ENCODE measurements at places on chromosomes 1 and 21.

DNA sequence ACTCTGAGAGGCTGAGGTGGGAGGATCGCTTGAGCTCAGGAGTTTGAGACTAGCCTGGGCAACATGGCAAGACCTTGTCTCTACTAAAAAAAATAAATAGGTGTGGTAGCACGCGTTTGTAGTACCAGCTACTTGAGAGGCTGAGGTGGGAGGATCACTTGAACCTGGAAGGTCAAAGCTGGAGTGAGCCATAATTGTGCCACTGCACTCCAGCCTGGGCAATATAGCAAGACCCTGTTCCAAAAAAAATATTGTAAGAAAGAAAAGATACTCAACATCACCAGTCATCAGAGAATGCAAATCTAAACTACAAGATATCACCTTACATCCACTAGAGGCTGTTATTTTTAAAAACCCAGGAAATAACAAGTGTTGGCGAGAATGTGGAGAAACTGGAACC lies 32.5 kb downstream of the ZNF644 start:
- no peak for DNase-seq

DNA sequence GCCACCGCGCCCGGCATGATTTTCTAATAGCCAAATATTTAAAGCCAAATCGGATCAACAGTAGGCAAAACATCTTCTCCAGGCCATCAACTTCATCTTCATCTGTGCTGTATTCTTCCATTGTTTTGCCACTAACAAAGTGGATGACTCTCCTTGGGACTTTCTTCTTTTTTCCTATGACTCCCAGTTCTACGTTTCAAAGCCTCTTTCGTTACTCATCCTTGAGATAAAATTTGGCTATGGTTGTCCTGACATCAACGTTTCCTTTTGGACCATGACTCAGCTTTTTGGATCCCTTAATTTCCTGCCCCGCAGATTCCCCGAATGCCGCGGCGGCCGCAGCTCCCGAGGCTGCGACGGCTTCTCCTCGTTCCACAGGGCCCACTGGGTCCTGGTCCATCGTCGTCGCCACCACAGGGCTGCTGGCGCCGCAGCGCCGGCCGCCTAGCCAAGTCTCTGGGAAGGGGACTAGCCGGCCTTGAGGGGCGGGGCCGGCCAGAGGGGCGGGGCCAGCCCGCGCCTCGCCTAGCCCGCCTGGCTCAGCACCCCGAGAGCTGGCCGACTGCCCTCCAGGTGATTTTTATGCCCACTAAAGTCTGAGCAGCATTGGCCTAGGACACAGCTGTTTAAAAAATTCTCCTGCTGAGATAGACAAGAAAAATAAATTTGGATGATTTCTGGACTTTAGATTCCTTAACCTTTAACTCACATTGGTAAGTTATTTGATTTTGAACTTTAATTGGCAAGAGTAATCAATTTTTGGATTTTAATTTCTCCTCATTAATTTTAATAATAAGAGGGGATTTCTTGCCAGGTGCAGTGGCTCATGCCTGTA lies 93.9 kb downstream of the ADCY10 start:
- DNase-seq = peak; percentile 82

- DNase-seq = no peak
These were observed 831 bp downstream of the TIPRL start for GRCh38 chr1:168179438-168180147.

GRCh38 chr1:210237479-210237878 lies 4.9 kb downstream of the SERTAD4 start:
- DNase-seq = no peak

GRCh38 chr21:38544661-38545060 lies 46.4 kb upstream of the ERG start:
- DNase-seq = no peak

GRCh38 chr21:45391743-45392572 lies 13.0 kb upstream of the COL18A1 start:
- DNase-seq = no peak

DNA sequence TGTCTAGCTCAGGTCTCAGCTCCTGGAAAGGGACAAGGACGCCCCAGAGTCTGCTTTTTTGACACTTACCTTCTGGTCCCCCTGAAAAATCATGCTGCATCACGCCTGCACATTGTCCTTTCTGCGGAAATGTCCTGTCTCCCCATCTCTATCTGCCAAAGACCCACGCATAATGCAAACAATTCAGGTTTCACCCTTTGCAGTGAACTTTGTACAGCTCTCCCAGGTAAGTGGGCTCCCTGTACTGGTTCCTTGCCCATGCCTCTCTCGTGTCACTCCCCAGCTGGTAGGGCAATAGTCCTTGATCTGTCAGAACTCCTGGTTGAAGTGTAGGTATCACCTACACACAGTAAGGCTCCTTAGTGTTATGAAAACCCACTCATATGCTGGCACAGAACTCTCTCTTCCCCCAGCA lies 102.9 kb upstream of the IRF2BP2 start:
- no peak for DNase-seq

DNA sequence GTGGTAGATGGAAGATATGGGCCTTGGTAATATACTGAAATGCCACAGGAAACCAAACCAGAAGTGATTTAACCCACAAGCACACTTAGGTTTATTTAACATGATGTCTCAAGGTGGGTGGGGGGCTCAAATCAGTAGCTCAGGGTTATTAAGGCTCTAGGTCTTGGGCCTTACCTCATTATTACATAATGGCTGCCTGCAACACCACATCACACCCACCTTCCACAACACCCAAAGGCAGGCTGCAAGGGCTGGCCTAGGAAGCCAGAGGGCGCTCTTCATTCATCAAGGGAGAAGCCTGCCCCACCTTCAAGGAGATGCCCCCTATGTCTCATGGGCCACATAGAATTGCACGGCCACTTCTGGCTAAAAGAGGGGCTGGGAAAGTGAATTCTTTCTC lies 6.0 kb downstream of the TFF1 start:
- DNase-seq = no peak

DNA sequence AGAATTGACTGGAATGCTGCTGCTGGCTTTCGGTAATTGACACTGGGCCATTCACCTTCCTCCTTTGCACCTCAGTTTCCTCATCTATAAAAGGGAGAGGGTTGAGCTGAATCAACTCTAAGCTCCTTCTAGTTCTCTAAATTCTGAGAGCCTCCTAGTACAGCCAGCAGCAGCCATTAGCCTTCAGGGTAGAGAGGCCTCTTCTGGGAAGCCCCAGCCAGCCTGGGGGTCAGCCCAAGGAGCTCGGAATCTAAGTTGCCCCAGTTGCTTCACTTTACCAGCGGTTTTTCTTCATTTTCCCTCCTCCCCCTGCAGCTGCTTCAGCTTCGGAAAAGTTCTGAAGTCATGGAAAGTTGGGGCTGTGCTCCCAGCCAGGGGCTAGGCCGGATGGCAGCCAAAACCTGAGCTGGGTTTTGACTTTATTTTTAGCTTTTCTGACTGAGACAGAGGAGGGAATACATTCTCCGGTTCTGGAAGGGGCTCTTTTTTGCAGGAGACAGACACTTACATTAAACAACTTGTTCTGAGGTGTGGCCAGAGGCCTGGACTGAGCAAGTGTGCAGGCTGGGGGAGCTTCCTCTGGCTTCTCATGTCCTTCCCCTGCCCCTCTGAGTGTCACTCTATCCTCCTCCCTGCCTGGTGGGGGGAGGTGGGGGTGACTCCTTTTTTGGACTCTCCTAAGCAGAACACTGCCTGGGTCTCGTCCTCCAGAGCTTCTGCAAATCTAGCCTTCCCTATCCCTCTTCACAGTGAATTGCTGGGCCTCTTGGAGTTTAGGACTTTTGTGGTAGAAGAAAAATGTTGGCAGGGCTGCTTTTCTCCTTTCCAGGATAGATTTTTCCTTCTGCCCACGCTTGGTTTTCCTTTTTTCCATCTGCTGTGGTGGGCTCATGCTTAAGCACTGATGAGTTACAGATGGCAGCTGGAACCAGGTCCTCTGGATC lies 14.4 kb downstream of the LMNA start:
- peak; percentile 47 for DNase-seq

GRCh38 chr1:42788021-42788420 lies 3.2 kb downstream of the TMEM269 start:
- DNase-seq = no peak

DNA sequence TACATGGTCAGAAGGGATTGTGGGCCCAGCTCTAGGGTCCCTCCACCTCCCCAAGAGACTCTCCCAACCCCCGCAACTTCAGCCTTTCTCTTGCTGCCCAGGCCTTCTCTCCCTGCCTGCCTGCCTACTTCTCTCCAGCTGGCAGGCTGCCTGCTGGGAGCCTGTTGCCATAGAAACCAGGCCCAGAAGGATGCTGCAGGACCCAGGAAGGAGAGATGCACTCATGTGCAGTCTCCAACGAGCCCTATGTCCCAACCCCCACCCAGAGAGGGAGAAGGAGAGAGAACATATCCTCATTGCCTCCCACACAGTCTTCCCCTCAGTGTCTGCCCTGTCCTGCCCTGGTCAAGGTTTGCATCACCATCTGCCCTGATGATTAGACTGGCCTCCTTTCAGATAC lies 10.8 kb upstream of the SMIM12 start:
- DNase-seq = no peak

GRCh38 chr1:234927312-234927970 lies 201.2 kb downstream of the TOMM20 start:
- no peak for DNase-seq

GRCh38 chr1:65079941-65080340 lies 68.1 kb upstream of the AK4 start:
- no peak for DNase-seq

Measured in endothelial cell of umbilical vein (primary cell).